ENCODE measurements at places on chromosomes 16 and 17. TPM values are rescaled to one million over a fixed set of nuclear protein-coding genes. Genes with fewer than 3 reads are reported as not detected.

Gene LDAF1
- 21.7 TPM for total RNA-seq

Gene APOH
- total RNA-seq = not detected

Gene EVPLL
- not detected for total RNA-seq

Gene FLOT2
- 34.9 TPM for total RNA-seq

Gene FOXK2
- 42.6 TPM for total RNA-seq

Gene PLA2G15
- total RNA-seq = 22.1 TPM

Gene ALDOA
- 594 TPM for total RNA-seq

Gene ADGRG1
- 30.1 TPM for total RNA-seq

Gene CLEC3A
- total RNA-seq = 0.30 TPM

Gene NACA2
- total RNA-seq = 0.28 TPM

Gene KRT38
- total RNA-seq = not detected

Gene TANC2
- total RNA-seq = 74.3 TPM

Gene LRRC36
- total RNA-seq = 4.3 TPM

Gene HSD17B1
- 0.69 TPM for total RNA-seq

Gene TMIGD1
- not detected for total RNA-seq

Gene TK2
- total RNA-seq = 42.8 TPM

Gene TMEM170A
- total RNA-seq = 60.6 TPM

Gene EME1
- total RNA-seq = 5.5 TPM
